Chondrocyte (in vitro differentiated cells): ENCODE measurements at places on chromosomes 6 and 20. TPM values are rescaled to one million over a fixed set of nuclear protein-coding genes. Genes with fewer than 3 reads are reported as not detected.
A peak's percentile ranks its signal among the peaks of the same experiment; 100 is the strongest.

GRCh38 chr6:75489025-75489424, 4.6 kb downstream of the FILIP1 start:
- no peak for DNase-seq

- no peak for DNase-seq
These were observed 34.0 kb upstream of the HLA-A start for GRCh38 chr6:29908341-29908662.

Gene MYMX
- total RNA-seq: not detected in 3 replicates

Gene PRPH2
- not detected in 3 replicates for total RNA-seq

DNA sequence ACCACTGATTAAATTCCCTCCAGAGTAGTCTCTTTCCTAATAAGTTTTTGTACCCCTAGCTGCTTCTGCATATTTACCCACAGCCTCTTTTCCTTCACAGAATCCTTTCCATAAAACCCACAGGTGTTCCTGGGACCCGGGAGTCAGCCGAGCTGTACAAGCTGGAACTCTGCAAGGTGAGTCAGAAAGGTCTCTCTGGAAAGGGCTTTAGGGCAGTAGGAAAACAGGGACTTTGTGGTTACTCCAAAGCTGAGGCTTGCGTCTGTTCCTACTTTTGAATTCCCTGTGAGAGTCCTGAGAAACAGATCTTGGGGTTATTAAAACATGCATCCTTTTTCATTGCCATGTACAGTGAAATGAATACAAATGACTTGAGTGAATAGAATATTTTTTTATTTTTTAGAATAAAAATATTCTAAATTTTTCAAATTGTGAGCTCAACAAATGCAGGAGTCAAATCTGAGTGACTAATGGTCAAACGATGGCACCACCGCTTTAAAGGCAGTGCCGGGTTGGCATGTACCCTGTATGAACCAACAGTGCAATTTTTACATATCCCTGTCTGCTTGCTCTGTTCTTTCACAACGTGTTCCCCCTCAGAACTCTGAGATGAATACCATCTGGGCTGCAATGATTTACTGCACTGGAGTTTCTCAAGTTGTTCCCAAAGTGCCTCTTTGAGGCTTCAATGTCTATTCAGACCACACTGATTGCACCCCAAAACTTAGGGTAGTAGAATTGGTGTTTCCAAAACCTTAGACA, 78.4 kb downstream of the GFRAL start:
- DNase-seq: no peak

Gene BAK1
- total RNA-seq: 21.9 to 26.9 TPM (median 26.0 TPM) in 3 replicates

Gene COX4I2
- not detected in 3 replicates for total RNA-seq

DNA sequence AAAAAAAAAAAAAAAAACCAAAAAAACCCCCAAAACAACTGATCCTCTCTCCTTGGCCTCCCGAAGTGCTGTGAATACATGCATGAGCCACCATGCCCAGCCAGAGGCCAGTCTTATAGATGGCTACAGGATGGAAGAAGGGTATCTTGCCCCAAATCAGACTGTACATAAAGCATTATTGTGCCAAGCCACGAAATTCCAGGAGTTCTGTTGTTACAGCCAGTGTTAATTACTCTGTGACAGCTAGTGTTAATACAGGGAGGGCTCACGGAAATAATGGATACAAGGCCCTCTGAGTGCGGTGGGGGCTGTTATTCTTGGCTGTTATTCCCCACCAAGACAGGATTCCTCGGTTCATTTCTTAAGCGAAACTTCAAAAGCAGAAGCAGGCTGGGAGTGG, 1.4 kb upstream of the CLPSL2 start:
- peak; percentile 5 for DNase-seq

DNA sequence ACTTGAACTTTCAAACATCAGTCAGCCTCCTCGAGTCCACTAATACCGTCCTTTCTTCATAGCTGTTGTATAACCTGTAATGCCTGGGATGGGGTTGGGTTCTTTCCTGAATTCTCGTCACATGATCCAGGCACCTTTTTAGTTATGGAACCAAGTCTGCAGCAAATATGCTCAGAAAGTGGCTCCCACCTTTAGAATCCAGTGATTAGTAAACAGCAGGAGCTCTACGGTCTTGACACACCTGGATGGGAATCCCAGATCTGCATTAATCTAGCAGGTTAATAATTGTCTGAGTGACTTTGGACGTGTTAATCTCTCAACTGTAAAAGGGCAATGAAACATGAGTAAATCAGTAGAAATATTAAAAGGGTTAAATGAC, 729 bp upstream of the ZHX3 start:
- DNase-seq: no peak

DNA sequence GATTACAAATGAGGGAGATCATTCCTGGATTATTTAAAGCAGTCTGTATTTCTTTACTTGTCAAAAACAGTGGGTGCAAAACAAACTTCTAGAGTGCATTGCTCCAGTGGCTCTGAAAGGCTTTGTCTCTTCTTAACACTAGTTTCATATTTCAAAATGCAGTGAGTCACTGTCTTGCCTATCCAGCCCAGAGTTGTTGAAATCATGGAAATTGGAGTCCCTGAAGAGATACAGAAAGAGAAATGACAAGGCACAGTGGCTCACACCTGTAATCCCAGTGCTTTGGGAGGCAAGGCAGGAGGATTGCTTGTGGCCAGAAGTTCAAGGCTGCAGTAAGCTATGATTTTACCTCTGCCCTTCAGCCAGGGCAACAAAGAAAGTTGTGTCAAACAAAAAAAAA, 11.3 kb downstream of the SLC2A12 start:
- DNase-seq: no peak

DNA sequence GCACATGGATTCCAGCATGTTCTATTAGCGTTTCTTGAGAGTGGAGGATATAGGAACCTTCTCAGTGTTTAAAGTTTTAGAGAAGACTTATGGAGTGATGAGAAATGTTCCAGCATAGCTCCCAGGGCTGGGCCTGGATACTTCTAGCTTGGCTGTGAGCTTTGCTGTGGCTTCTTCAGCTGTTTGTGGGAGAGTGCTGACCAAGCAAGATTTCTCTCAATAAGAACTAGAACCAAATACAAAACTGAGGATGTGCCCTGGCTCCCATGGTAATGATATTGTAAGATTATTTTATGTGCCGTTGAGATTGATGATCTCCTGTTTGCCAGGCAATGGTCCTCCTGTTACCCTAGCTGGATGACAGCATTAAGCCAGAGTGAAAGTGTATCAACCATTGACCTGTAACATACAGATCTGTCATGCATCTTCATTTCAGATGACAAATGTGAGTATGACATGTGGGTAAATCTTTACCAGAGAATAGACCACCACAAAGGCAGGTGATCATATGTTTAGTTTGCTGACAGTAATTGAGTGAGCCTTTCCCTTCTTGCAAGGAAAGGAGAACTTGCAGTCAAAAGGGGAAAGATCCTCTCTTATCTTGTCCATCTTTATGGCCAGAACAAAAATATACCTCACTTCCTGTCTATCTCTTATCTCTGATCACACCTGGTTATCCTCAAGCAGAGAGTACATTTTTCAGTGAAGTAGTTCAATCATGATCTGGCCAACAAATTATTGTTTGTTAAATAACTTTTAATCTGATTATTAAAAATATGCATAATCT, 180.1 kb downstream of the SLC24A3 start:
- no peak for DNase-seq

DNA sequence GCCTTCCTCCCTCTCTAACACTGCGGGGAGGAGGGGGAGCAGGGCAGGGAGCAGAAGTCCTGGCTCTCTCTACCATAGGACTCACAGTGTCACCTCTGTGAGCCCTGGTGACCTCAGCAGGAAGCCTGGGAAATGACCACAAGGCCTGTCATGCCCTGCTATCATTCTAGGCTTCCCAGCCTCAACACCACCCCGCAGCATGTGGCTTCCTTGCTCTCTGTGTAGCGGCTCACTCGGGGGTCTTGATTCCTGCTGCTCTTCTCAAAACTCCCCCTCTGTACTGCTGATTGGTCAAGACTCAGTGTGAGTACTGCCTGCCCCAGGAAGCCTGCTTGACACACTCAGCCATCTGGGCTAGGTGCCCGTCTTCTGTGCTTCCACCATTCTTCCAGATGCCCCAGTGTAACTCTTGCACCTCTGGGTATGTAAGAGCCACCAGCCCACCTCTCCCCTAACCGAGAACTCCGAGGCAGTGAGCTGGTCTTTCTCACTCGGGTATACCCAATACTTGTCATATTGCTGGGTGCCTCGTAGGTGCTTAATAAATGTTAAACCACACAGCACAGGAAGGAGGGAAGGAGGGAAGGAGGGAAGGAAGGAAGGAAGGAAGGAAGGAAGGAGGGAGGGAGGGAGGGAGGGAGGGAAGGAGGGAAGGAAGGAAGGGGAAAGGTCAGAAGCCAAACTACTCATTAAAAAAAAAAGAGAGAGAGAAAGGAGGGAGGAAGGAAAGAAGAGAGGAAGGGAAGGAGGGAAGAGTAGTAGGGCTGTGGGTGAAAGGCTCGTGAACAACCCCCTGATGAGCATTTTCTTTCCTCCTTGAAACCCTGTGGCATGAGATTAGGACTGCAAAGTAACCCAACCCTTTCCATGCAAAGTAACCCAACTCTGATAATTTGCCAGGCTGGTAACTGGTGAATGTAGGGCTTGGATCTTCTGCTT, 5.0 kb downstream of the MDFI start:
- DNase-seq: no peak

DNA sequence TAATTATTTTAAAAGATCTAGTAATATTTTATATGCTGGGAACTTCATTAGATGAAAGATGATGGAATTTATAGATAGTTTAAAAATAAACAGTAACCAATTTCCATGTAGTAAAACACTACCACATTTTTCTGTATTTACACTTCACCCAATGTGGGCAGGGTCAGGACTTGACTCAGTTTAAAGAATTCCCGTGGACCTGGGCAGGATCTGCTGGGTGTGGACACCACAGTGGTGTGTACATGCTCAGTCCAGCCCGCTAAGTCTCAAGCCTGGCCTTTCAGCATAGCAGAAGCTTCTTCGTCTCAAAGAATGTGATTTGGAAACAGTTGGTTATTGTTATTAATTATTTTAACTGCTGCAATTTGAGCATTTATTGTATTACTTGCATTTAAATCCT, 364.2 kb downstream of the SYNE1 start:
- no peak for DNase-seq

DNA sequence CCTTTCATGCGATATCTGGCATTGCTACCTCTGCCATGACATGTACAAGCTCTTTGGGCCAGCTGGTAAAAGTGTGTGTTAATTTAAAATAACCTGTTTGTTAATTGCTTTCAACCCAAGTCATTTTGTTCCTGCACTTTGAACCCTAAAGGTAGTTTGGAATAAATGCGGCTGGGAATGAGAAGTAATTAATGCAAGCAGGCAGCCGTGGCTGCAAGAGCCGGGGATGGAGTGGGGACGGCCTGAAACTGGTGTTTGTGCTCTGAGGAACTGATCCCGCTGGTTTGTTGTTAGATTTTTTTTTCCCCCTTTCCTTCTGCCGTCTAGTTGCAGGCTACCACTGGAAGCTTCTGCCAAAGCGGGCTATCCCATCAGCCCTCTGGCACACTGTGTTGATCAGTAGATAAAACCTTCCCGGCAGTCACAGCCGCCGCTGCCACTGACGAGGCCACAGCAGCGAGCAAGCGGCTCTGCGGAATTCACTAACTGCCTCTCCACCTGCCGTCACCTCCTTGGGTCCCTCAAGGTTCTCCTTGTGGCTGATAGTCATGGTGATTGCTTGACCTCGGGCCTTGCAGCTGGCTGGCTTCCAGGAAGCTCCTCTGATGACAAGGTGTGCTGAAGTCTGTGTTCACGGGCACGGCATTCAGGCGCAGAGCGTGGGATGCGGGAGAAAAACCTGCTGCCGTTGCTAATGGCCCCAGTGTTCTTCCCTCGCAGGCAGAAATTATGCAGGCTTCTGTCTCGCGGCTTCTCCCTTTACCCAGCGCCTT, 315.9 kb downstream of the TFAP2A start:
- DNase-seq: no peak

Gene CST7
- total RNA-seq: not detected in 3 replicates

- DNase-seq: no peak
These were observed 360.1 kb downstream of the TAF4 start for GRCh38 chr20:61705386-61706258.

- DNase-seq: no peak
These were observed 126.0 kb downstream of the CD83 start for GRCh38 chr6:14243597-14243996.

DNA sequence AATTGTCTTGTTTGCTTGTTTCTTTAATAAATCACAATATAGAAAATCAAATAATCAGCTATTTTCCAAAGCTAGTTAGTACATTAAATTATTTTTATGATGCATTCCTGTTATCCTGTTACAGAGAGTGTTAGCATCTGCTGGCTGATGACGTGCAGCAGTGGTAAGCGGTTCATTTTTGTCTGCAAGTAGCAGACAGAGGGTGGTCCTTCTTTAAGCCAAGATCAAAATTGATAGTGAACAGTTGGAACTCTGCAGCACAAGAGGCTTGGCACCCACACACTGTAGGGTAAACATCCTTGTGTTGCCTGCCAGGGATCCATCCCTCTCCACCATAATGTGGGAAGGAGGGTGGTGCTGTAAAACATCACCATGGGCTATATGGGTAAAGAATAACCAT, 158.3 kb downstream of the FRK start:
- DNase-seq: no peak

DNA sequence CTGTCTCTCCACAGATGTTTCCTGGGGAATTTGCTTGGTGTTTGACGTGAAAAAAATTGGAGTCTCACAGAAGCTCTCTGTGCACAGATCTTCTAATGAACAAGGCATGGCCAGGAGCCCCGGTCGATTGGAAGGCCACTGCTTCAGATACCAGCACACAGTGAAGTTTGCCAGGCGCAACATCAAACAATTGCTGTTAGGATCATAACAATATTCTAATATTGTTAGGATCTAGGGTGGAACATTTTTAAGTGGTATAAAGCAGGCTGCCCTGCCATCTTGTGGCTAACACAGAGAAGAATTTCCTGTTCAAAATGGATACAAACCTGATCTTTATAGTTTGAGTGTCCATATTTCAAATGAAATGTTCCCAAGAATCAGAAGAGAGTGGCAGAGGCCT, 64.1 kb downstream of the C6orf118 start:
- DNase-seq: no peak

Gene POM121L2
- not detected in 3 replicates for total RNA-seq

Gene GTF3C6
- 67.5 to 89.4 TPM (median 79.5 TPM) in 3 replicates for total RNA-seq

GRCh38 chr6:44444853-44445252, 57.3 kb downstream of the CDC5L start:
- DNase-seq: no peak

Gene PTPRK
- 63.3 to 69.9 TPM (median 67.0 TPM) in 3 replicates for total RNA-seq

Gene ANGPT4
- 0.12 TPM in 1 of 3 replicates, not detected in the others for total RNA-seq

GRCh38 chr6:37433657-37434271, 743 bp downstream of the CMTR1 start:
- no peak for DNase-seq

- DNase-seq: no peak
These were observed 1.4 kb upstream of the TRIM39 start for GRCh38 chr6:30325150-30325872.

Gene MAP3K4
- 25.5 to 34.1 TPM (median 33.2 TPM) in 3 replicates for total RNA-seq

Gene ALDH8A1
- 0.18 to 0.40 TPM (median 0.39 TPM) in 3 replicates for total RNA-seq

Gene SRMS
- not detected in 3 replicates for total RNA-seq
